ENCODE measurements at places on chromosomes 12 and 14. TPM values are rescaled to one million over a fixed set of nuclear protein-coding genes. Genes with fewer than 3 reads are reported as not detected.

Gene GPRC5A
- polyA plus RNA-seq = 4.0 TPM

Gene ZNF891
- polyA plus RNA-seq = 0.15 TPM

Gene RESF1
- polyA plus RNA-seq = 25.8 TPM

Gene PPP1R12A
- 28.4 TPM for polyA plus RNA-seq

DNA sequence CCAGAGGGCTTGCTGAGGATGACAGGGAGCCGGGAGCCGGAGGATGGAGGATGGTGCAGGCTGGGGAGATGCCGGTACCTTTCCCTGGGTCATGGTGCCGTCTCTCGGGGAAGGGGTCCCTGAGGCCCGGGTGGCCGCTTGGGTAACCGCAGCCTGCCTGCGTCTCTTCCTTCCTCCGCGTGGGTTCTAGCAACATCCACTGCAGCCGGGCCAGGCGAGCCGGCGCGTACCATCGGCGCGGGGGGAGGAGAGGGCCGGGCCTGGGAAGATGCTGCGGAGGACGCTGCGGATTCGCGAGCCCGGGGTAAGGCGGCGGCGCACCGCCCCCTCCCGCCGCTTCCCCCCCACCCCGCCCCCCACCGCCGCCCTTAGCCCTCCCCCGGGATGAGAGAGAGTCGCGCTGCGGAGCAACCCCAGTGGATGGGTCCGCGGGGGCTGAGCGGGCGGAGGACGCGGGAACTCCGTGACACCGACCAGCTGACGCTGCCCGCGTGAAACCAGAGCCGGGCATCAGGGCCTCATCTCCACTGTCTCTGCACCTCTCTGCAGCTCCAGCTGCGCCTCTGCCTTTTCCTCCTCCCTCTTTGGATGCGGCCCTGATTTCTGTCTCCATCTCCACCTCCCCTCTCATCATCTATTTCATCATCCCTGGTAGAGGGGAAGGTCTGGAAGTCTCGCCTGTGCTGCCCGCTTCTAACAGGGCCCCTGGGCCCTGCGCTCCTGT is at the start of gene FAIM2:
Gene FAIM2 (minus strand): TSS at position 201 of the 724 bp plus-strand sequence. CDS start 108 bp downstream, at position 93.
- DNase-seq = peak; percentile 83
- peaks cover 27% of the 10 kb centered on the region for H3K27me3 ChIP-seq
- H3K27ac ChIP-seq = peak within 1 kb of the TSS; percentile 59
- H3K4me3 ChIP-seq = peak within 1 kb of the TSS; percentile 38

DNA sequence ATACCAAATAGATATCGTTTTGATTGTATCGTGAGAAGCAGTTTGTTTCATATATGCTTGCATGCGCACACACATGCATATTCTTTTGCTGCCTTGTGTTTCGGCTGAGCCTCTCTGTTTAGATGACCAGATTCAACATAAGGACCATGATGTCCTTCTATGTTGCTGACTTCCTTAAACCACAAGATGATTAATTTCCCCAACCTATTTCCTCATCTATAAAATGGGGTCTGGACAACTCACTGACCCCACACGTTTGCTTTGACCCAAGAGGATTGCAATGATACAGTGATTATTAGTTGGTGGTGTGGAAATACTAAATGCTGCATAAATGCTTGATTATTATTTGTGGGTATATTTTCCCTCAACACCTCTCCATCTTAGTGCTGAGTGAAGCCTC is 16.8 kb upstream of the FOS start:
- H3K4me1 ChIP-seq = peaks cover 37% of the 10 kb centered on the region
- no peaks in the 10 kb centered on the region for H3K27me3 ChIP-seq
- no peaks in the 10 kb centered on the region for H3K36me3 ChIP-seq

- H3K27me3 ChIP-seq = no peaks in the 10 kb centered on the region
- H3K27ac ChIP-seq = no peak overlapping the region
- DNase-seq = no peak
- no peak overlapping the region for H3K4me3 ChIP-seq
- no peaks in the 10 kb centered on the region for H3K36me3 ChIP-seq
Observed at GRCh38 chr14:30158299-30158698, 230.7 kb upstream of the PRKD1 start.

DNA sequence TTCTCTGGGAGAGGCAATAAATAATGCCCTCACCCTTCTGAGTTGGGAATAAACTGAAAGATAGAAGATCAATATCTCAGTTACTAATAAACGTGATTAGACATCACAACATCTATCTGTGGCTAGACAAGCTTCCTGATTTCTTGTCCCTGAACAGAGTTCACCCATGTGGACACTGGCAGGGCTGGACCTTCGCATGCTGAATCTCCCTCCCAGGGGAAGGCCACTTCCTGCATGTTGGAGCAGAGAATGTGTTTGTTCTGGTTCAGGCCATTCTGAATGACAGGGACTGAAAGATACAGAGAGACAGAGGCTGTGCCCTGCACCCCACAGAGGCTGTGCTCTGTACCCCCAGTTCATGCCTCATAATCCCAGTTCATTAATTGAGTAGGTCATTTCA is 132.6 kb downstream of the SLC38A1 start:
- no peak for DNase-seq
- no peak overlapping the region for H3K27ac ChIP-seq
- H3K36me3 ChIP-seq = no peaks in the 10 kb centered on the region
- H3K4me3 ChIP-seq = no peak overlapping the region
- no peaks in the 10 kb centered on the region for H3K27me3 ChIP-seq

DNA sequence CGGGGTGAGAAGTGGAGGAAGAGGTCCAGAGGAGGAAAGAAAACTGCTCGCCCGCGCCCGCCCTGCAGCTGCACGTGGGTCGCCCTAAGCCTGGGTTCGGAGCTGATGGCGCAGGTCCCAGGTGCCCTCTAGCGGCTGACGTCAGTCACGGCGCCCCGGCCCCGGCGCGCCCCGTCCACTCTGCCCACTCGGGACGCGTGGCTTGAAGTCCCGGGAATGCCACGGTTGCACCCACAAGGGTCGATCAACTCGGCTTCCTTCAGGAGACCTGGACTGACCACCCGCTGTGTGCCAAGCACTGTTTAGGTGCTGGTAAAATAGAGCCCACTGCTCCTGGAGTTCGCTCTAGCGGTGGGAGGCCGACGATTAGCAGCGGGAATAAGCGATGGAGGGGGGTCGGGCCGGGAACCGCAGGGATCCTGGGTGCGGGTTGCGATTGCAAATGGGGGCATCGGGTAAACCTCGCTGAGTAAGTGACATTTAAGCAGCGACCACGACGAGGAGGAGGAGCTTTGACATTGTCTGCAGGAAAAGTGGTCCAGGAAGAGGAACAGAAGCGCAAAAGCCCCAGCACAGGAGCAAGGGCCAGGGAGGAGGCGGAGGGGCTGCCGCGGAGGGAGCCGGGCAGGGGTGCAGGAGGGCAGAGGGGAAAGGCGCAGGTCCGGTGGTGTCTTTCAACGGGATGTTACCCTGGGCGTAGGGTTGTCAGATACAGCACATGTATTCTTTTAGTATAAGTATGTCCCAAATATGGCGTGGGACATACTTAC is 5.1 kb upstream of the ZNF839 start:
- peak overlapping the region; percentile 57 for H3K4me3 ChIP-seq
- H3K27me3 ChIP-seq = no peaks in the 10 kb centered on the region
- peaks cover 33% of the 10 kb centered on the region for H3K4me1 ChIP-seq
- H3K27ac ChIP-seq = no peak overlapping the region
- H3K36me3 ChIP-seq = no peaks in the 10 kb centered on the region

DNA sequence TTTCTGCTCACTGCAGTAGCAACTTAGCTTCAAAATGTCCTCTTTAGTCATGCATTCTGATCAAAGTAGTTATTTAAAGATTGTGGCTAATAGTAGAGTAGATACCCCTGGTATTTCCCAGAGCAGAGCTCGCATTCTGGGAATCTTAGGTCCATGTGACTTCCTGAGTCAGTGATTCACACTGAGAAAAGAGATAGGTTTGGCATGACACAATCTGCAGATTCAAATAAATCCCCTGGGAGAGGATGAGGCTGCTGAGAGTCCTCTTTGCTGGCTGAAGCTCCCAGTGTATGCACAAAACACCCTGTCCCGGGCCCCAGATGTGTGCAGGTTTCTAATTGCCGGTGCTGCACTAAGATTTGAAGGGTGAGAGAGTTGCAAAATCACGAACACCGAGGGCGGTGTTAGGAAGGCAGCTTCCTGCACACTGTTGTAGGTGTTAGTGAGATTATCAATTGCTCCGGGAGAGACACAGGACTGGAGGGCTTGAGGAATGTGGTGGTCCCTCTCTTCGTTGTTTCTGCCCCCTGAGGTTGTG is 233.2 kb downstream of the NRXN3 start:
- peaks cover 10% of the 10 kb centered on the region for H3K27me3 ChIP-seq
- H3K4me3 ChIP-seq = no peak overlapping the region
- H3K4me1 ChIP-seq = no peaks in the 10 kb centered on the region
- no peaks in the 10 kb centered on the region for H3K36me3 ChIP-seq

DNA sequence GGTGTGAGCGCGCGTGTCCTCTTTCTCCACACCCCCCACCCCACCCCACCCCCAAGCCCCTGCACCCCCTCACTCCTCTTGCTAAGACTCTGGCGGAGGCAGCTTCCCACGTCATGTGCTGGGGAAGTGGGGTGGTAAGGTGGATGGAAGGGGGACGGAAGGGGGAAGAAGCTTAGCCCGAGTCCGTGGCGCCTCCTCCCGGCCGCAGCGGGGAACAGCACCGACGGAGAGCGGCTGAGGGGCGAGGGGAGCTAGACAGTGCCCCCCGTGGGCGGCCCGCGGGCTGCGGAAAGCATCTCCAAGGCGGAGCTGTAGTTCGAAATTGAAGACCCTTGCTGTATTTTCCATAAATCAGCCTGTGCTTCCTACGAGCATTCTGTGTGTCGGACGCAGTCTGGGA is 588 bp upstream of the GRIN2B start:
- DNase-seq = no peak
- peaks cover 72% of the 10 kb centered on the region for H3K27me3 ChIP-seq
- H3K4me1 ChIP-seq = peaks cover 17% of the 10 kb centered on the region
- no peak overlapping the region for H3K27ac ChIP-seq

Measured in stomach (tissue), 19 donors.